Fibroblast of skin of left quadriceps (primary cell): ENCODE measurements at places on chromosomes 6 and 20.
A peak's percentile ranks its signal among the peaks of the same experiment; 100 is the strongest.

DNA sequence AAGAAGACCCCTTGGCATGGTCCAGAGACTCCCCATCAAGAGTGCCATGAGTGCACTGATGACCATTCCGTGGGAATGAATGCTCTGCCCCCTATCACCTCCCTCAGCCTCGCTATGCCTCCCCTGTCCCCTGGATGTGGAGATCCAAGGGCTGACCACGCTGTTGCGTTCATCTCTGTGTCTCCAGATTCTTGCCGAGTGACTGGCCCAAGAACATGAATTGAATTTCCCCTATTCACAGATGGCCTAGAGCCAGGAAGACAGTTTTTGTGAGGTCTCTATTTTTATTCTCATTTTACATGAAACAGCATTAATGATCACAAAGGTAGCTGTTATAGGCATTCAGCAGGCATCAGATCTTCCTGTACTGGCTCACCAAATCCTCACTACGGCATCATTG is 33.6 kb downstream of the MAFB start:
- no peak for DNase-seq

DNA sequence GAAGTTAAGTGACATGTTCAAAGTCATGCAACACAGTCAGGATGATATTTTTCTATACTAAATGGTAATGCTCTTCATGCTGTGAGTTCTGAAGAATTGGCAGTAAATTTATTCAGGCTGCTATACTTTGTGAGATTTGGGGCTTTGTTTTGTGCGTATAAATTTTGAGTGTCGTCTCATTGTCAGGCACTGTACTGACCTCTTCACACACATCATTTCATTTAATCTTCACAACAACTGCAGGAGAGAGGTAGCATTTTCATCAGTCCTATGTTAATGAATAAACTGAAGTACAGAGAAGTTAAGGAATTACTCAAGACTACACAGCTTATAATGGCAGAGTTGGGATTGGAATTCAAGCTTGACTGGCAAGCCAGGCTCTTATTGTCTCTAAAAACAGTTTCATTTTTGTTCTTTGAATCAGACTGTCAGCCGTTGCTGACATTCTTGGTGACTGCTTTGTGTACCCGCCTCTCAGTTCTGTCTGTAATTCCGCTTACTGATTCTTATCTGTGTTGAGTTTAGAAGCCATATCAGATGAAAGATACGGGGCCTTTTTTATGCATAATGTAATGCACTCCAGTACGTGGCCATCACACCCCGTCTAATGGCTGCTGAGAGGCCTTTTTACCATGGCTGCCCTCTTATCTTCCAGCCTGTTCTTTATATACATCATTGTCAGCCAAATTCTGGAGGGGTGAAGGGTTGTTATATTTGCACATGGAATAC is 274.9 kb downstream of the UTRN start:
- no peak for DNase-seq

DNA sequence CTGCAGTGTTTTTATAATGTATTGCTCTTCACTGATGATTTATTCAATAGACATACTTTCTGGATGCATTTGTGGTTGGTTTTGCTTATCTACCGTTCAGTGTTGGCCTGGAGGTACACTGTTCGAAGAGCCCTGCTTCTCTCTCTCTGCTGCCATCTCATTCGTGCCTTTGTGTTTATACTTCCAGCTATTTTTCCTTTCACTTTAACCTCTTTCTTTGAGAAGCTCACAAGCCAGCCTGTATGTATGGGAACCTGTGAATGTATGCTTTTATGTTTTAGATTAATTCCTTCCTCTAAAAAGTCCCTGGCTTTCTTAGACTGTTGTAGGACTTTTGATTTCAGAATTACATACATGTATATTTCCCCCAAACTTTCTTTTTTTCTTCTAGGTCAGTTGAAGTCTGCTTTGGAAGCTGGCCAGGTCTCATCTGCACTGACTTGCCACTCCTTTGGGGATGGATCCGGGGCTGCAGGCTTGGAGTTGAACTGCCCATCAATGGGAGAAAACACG is 83.0 kb downstream of the SCAND1 start:
- no peak for DNase-seq

DNA sequence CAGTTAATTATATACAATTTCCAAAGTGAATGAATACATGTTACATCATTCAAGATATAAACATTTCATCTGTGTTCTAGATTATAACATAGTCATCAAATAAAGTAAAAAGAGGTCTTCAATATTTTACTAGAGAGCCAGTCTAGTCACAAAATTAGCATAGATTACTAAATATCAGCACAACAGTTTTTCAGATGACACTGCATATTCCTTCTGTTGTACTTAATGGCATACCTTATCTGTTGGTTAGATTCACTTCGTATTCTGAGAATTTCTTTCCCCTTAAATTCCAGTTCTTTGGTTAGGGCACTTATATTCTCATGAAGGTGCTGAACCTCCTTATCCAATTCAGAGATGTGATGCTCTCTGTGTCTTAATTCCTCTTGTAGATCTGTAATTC is 39.8 kb upstream of the MCM9 start:
- no peak for DNase-seq

DNA sequence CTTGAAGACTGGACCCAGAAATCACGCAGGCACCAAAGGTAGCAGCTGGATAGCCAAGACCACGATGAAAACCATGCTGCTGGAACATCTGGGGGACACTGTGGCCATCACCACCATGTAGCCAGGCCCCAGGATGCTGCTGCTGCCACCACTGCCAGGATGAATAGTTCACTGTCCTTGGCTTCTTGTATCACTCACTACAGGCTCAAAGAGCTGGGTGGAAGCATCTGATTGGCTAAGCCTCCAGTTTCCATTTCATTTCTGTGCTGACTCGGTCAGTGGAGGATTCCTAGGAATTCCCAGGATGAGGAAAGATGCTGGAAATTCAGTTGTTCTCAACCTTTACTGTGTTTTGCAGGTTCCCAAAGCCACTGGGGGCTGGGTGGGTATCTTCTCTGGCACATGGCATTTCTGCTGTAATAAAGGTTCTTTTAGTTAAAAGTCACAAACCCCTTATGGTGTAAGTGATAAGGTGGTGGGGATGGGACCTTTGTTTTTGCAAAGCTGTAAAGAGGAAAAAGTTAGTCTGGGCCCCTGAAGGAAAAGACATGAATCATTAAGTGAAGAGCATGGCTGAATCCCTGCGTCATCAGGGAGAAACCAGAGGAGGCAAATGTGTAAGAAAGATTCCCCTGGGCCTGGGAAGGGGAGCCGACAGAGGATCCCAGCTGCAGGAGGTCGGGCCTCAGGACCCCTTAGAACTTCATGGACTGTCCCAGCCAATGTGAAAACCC is 75.6 kb upstream of the RNF24 start:
- peak; percentile 75 for DNase-seq

DNA sequence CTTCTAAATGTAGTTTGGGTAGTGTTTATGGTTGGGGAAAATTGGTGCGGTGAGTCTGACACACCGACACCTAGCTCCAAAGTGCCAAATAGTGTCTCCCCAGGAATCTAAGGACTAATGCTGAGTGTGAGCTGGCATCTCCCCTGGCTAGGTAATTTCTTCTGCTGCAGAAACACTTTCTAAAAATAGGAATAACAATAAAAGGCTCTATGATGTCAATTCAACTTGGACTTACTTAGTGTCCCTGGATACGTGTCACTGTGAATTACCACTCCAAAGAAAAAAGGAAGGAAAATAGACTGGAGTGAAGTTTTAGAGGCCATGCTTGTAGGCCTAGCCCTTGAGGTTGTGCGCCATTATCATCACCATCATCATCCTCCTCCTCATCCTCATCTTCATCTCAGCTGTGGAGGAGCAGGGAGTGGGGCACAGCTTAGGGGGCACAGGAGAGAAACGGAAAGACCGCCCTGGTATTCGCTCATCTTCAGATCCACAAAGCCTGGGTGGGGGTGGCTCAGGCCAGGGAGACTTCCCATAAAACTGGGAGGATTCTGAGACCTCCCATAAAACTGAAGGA is 89.6 kb downstream of the TBC1D7 start:
- DNase-seq = no peak

DNA sequence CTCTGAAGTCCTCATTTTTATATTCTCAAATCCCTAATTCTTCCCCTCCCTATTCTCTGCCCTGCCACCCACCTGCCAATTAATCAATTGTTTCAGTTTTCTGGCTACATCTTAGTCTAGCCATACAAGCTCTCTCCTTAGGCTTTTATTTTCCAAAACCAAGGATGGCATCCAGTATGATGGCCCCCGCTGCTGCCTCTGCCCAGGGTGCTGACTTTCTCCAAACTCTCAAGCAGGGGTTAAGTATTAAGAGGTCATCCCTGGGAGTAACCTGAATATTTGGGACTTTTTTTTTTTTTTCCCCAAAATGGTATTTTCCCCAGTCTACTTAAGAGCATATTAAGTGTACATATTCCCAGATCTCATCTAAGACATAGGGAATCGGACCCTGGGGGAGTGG is 183.8 kb downstream of the DHX35 start:
- DNase-seq = no peak

DNA sequence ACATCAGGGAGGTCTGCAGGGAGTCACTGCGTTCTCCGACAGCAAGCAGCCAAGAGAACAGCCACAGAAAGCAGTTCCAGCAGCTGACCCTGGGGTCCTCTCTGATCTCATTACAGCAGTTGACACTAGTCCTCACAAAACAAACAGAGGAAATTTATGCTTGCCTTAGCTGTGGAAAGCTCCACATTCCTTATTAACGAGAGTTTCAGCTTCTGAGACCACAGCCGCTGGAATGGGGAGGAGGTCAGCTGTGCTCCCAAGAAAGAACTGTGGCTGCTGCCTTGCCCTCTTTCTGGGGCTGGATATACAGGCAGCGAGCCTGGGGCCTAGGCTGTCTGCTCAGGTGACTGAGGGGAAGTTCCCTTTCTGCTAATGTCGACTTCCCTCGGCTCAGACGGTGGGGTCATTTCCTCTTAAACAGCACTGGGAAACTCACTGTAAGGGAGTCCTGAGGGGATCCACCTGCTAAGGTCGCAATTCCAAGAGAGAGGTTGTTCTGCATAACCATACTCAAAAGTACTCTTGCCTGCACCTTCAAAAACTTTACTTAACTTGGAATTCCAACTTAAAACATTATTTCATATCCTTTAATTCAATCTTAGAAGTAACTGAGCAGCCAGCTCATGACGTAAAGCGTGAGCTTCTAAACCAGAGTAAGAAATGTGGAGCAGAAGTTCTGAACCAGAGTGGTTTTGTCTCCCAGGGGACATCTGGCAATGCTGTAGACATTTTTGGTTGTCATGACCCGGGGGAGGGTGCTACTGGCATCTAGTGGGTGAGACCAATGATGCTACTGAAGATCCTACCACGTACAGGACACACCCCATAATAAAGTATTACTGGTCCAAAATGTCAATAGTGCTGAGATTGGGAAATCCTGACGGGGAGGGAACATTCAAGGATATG is 80.3 kb downstream of the BACH2 start:
- DNase-seq = peak; percentile 50
